ENCODE measurements at places on chromosomes 7 and 10.

DNA sequence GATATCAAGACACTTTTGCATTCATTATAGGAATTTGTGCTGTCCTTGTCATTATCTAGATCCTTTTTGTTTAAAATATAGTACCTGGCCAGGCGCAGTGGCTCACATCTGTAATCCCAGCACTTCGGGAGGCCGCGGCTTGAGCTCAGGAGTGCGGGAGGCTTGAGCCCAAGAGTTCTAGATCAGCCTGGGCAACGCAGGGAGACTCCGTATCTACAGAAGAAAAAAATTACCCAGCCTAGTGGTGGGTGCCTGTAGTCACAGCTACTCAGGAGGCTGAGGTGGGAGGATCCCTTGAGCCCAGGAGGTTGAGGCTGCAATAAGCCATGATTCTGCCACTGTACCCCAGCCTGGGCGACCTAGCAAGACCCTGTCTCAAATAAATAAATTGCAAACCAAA is 621 bp upstream of the MORN4 start:
- no peak for DNase-seq
- no peak overlapping the region for H3K27ac ChIP-seq
- H3K4me1 ChIP-seq = peaks cover 20% of the 10 kb centered on the region
- H3K36me3 ChIP-seq = no peaks in the 10 kb centered on the region

- peaks cover 3% of the 10 kb centered on the region for H3K27me3 ChIP-seq
- no peak overlapping the region for H3K4me3 ChIP-seq
- H3K27ac ChIP-seq = no peak overlapping the region
- DNase-seq = peak; percentile 38
- H3K4me1 ChIP-seq = no peaks in the 10 kb centered on the region
- no peaks in the 10 kb centered on the region for H3K36me3 ChIP-seq
Observed at GRCh38 chr7:85023066-85023712, 163.7 kb downstream of the SEMA3D start.

GRCh38 chr7:37815671-37816371 is 32.6 kb upstream of the NME8 start:
- peaks cover 22% of the 10 kb centered on the region for H3K4me1 ChIP-seq
- no peak for DNase-seq
- H3K4me3 ChIP-seq = no peak overlapping the region

DNA sequence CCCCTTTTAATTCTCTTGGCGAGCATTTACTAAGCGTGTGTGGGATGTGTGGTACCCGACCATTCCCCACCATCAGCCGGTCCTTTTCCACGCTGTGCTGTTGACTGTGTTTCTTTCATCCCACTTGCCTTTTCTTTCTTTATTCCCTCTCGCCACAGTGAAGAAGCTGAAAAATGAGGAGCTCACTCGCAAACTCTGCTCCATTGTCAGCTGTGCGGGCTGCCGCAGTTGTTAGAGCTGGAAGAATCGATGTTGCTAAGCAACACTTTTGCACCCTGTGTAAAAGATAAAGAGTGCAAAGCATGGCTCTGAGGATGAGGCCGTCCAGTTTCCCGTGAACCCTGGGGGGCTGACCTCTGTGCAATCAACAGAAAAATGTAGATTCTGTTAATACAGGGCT is 203.1 kb upstream of the NEBL start:
- no peaks in the 10 kb centered on the region for H3K4me1 ChIP-seq
- no peak overlapping the region for H3K27ac ChIP-seq
- H3K27me3 ChIP-seq = no peaks in the 10 kb centered on the region
- H3K4me3 ChIP-seq = no peak overlapping the region
- DNase-seq = no peak

- H3K27ac ChIP-seq = peak overlapping the region; percentile 47
- H3K4me1 ChIP-seq = peaks cover 26% of the 10 kb centered on the region
- no peak for DNase-seq
Observed at GRCh38 chr10:6231146-6231545, 28.4 kb downstream of the PFKFB3 start.

All from activated CD8-positive, alpha-beta T cell treated with anti-CD3 and anti-CD28 coated beads, Interleukin-2, amount 10 ng/mL, durations not matched to agents 7 days and 5 days (primary cell).